B cell (primary cell): ENCODE measurements at places on chromosomes 13 and 19. TPM values are rescaled to one million over a fixed set of nuclear protein-coding genes. Genes with fewer than 3 reads are reported as not detected.

DNA sequence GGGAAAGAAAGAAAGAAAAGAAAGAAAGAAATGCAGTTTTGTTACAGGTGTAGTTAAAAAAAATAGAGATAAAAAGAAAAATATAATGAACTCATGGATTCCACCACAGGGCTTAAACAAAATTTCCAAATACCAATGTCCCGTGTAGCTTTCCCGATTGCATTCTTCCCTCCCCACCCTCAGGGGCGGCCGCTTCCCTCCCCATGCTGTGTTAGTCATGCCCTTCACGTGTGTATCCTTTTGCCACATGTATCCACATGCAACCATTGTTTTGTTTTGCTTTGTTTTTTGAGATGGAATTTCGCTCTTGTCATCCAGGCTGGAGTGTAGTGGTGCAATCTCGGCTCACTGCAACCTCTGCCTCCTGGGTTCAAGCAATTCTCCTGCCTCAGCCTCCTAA is 3.6 kb upstream of the KMT5C start:
- H3K27me3 ChIP-seq = peaks cover 29% of the 10 kb centered on the region
- peaks cover 22% of the 10 kb centered on the region for H3K4me1 ChIP-seq
- no peak overlapping the region for H3K27ac ChIP-seq
- H3K36me3 ChIP-seq = no peaks in the 10 kb centered on the region
- no peak overlapping the region for H3K4me3 ChIP-seq

- no peaks in the 10 kb centered on the region for H3K36me3 ChIP-seq
- no peak for DNase-seq
- H3K27me3 ChIP-seq = no peaks in the 10 kb centered on the region
- H3K27ac ChIP-seq = no peak overlapping the region
- no peak overlapping the region for H3K4me3 ChIP-seq
- H3K4me1 ChIP-seq = no peaks in the 10 kb centered on the region
These were observed 74.3 kb upstream of the FAM216B start for GRCh38 chr13:42707048-42707447.

GRCh38 chr13:35886332-35887114 is 244.7 kb downstream of the DCLK1 start:
- no peak overlapping the region for H3K27ac ChIP-seq
- no peaks in the 10 kb centered on the region for H3K4me1 ChIP-seq

- no peak for DNase-seq
- H3K36me3 ChIP-seq = no peaks in the 10 kb centered on the region
- H3K27me3 ChIP-seq = no peaks in the 10 kb centered on the region
- no peak overlapping the region for H3K27ac ChIP-seq
These were observed 778.7 kb downstream of the OLFM4 start for GRCh38 chr13:53807251-53807834.

- H3K36me3 ChIP-seq = no peaks in the 10 kb centered on the region
- no peak overlapping the region for H3K27ac ChIP-seq
- no peak overlapping the region for H3K4me3 ChIP-seq
- H3K27me3 ChIP-seq = no peaks in the 10 kb centered on the region
- H3K4me1 ChIP-seq = no peaks in the 10 kb centered on the region
- no peak for DNase-seq
These were observed 319.0 kb upstream of the PCDH20 start for GRCh38 chr13:61734683-61735082.

GRCh38 chr19:18421371-18421959 is 2.3 kb downstream of the SSBP4 start:
- H3K36me3 ChIP-seq = no peaks in the 10 kb centered on the region
- peaks cover 48% of the 10 kb centered on the region for H3K4me1 ChIP-seq
- H3K27me3 ChIP-seq = no peaks in the 10 kb centered on the region
- H3K4me3 ChIP-seq = no peak overlapping the region

GRCh38 chr19:19554074-19555023 is 16.3 kb downstream of the CILP2 start:
- no peaks in the 10 kb centered on the region for H3K27me3 ChIP-seq
- no peak overlapping the region for H3K27ac ChIP-seq
- no peaks in the 10 kb centered on the region for H3K36me3 ChIP-seq
- H3K4me1 ChIP-seq = no peaks in the 10 kb centered on the region
- no peak overlapping the region for H3K4me3 ChIP-seq

DNA sequence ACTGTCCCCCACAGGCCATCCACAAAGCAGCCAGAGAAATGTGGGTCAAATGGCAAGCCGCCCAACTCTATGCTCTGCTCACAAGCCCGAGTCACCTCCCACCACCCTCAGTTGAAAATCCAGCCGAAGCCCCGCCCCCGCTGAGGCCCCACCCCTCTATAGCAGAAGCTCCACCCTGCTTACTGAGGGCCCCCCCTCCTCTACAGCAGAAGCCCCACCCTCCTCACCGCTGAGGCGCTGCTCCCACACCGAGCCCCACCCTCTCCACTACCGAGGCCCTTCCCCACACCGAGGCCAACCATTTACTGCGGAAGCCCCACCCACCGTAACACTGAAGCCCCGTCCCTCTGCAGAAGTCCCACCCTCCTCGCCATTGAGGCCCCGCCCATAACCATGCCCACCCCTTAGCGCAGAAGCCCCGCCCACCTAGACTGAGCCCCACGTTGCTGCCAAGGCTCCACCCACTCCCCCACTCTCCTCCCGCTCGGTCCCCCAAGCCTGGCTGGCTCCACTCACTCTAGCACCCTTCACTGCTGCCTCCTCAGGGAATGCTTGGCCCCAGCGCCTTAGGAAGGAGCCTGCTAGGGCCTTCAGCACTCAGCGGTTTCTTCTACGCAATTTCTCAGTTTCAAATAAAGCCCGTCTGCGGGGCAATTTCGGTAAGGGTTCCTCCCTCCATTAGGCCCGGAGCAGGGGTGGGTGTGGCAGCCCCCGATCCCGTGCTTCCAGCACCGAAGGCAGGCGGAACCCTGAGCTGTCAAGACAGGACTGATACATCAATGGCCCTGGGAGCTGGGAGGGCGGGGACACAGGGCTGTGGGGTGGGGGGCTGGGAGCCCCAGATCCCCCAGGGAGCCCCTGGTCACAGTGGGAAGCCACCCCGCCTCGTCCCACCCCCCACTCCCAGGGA is 9.0 kb upstream of the MYDGF start:
- no peak overlapping the region for H3K4me3 ChIP-seq
- no peaks in the 10 kb centered on the region for H3K27me3 ChIP-seq
- H3K27ac ChIP-seq = no peak overlapping the region

DNA sequence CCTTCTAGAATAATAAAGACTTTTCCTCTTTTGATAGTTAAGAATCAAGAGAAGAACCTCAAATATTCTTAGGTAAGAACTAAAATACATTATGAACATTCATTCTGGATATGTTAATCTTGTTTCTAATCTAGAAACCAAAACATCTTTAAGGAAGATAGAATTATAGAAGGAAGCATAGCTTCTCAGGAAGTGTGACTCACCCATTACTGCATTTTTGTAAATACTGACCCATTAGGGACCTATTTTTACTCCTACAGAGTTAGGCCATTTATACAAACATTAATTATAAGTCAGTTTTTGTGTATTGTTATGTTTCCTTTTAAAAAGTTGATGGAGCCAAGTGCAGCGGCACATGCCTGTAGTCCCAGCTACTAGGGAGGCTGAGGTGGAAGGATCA is 147.1 kb downstream of the NUFIP1 start:
- H3K4me3 ChIP-seq = no peak overlapping the region
- H3K27me3 ChIP-seq = no peaks in the 10 kb centered on the region
- H3K27ac ChIP-seq = no peak overlapping the region
- no peak for DNase-seq

DNA sequence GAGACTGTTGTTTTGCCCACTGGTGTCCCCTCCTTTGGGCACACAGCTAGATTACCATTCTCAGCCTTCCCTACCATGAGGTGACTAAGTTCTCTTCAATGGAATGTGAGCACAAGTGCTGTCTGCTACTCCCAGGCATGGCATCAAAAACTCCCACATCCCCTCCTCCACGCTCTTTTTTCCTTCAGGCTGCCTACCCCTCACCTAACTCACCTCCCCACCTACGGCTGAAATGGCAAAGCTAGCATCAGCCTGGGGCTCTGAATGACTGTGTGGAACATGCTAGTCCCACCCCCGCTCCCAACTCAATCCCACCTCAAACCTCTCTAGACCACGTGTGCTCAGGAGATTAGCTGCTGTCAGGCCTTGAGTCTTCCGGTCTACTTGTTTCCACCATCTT is 512.2 kb downstream of the DIAPH3 start:
- DNase-seq = no peak
- H3K4me3 ChIP-seq = no peak overlapping the region
- no peaks in the 10 kb centered on the region for H3K36me3 ChIP-seq
- H3K27me3 ChIP-seq = no peaks in the 10 kb centered on the region
- no peaks in the 10 kb centered on the region for H3K4me1 ChIP-seq

DNA sequence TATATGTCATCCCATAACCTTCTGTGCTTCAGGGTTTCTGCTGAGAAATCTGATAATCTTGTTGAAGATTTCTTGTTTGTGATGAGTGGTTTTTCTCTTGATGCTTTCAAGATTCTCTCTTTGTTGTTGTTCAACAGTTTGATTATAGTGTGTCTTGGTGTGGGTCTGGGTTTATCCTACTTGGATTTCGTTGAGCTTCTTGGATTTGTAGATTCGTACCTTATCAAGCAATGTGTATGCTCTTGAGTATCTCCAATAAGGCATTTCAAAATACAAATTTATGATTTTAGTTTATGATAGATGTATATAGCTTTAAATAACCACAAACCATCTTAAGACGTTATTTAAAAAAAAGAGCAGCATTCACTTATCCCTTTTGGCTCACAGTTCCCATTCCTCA is 57.5 kb downstream of the URI1 start:
- H3K36me3 ChIP-seq = peaks cover 20% of the 10 kb centered on the region
- no peak overlapping the region for H3K4me3 ChIP-seq
- no peak for DNase-seq
- no peaks in the 10 kb centered on the region for H3K4me1 ChIP-seq
- H3K27me3 ChIP-seq = no peaks in the 10 kb centered on the region

GRCh38 chr13:37109051-37109678 is 3.7 kb upstream of the CSNK1A1L start:
- no peak overlapping the region for H3K4me3 ChIP-seq
- H3K27me3 ChIP-seq = no peaks in the 10 kb centered on the region
- H3K36me3 ChIP-seq = no peaks in the 10 kb centered on the region
- no peak overlapping the region for H3K27ac ChIP-seq
- no peaks in the 10 kb centered on the region for H3K4me1 ChIP-seq

DNA sequence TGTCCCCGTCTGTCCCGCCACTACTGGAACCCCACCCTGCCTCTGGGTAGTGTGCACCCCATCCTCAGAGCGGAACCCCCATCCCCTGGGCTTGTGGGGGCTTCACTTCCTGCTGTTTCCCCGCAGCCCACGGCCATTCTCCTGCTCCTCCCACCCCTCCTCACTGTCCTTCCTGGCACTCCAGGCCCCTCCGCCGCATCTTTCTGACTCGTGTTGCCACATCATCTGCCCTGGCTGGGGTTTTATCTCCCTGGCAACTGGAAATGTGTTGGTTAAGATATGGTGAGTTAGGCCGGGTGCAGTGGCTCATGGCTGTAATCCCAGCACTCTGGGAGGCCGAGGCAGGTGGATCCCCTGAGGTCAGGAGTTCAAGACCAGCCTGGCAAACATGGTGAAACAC is 37.3 kb downstream of the KDM4B start:
- no peak overlapping the region for H3K27ac ChIP-seq
- no peaks in the 10 kb centered on the region for H3K27me3 ChIP-seq
- DNase-seq = no peak
- no peaks in the 10 kb centered on the region for H3K4me1 ChIP-seq
- H3K36me3 ChIP-seq = no peaks in the 10 kb centered on the region

- no peak for DNase-seq
- H3K36me3 ChIP-seq = no peaks in the 10 kb centered on the region
- no peak overlapping the region for H3K4me3 ChIP-seq
- no peak overlapping the region for H3K27ac ChIP-seq
- no peaks in the 10 kb centered on the region for H3K27me3 ChIP-seq
These were observed 69.2 kb downstream of the ZNF429 start for GRCh38 chr19:21574607-21575006.

GRCh38 chr13:23865026-23865425 is 24.2 kb downstream of the MIPEP start:
- DNase-seq = no peak
- H3K36me3 ChIP-seq = peaks cover 2% of the 10 kb centered on the region
- peaks cover 5% of the 10 kb centered on the region for H3K4me1 ChIP-seq
- no peak overlapping the region for H3K4me3 ChIP-seq

GRCh38 chr19:32878988-32879387 is 9.4 kb upstream of the SLC7A9 start:
- DNase-seq = no peak
- no peaks in the 10 kb centered on the region for H3K27me3 ChIP-seq
- H3K4me3 ChIP-seq = no peak overlapping the region
- H3K4me1 ChIP-seq = no peaks in the 10 kb centered on the region
- no peak overlapping the region for H3K27ac ChIP-seq

GRCh38 chr13:21826214-21827015 is 155.5 kb downstream of the FGF9 start:
- H3K27me3 ChIP-seq = no peaks in the 10 kb centered on the region
- H3K36me3 ChIP-seq = no peaks in the 10 kb centered on the region
- no peak overlapping the region for H3K4me3 ChIP-seq
- no peak overlapping the region for H3K27ac ChIP-seq

DNA sequence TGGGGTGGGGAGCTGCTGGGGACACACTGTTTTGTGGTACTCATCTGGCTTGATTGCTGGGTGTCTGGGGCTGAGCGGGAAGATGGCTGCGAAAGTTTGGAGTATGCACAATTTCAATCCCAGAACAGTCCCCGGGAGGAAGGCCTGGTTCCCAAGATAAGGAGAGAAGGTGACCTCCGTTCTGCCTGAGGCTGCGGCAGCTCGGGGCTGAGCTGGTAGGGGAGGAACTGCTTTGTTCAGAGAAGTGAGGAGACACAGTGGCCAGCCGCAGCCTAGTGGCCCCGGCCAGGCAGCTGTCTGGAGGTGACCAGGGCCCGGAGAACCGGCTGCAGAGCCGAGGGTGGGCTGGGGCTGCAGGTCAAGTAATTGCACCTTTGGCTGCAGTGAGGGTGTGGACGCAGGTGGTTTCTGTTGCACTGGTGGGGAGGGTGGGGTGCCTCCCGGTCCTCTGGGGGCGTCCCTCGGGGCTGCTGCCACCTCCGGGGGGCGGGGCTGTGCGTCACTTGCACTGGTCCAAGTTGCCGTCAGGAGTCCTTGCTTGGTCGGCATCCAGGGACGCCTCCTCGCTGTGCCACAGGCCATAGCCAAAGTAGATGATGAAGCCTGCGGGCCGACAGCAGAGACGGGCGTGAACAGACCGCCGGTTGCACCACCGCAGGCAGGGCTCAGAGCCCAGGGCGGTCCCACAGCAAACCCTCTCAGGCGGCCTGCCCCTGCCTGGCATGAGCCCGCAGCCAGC is 81.3 kb downstream of the SLC7A1 start:
- no peak overlapping the region for H3K27ac ChIP-seq
- H3K27me3 ChIP-seq = no peaks in the 10 kb centered on the region
- no peak overlapping the region for H3K4me3 ChIP-seq
- no peak for DNase-seq
- H3K36me3 ChIP-seq = peaks cover 44% of the 10 kb centered on the region

Gene LGALS14
- not detected in 2 replicates for polyA plus RNA-seq

Gene RFX1
- polyA plus RNA-seq = 9.2 and 10.9 TPM in 2 replicates

Gene LILRA1
- polyA plus RNA-seq = 0.71 and 1.5 TPM in 2 replicates

Gene KCNN4
- polyA plus RNA-seq = 112 and 267 TPM in 2 replicates

Gene ZNF610
- 1.5 and 1.6 TPM in 2 replicates for polyA plus RNA-seq

Gene ITPKC
- polyA plus RNA-seq = 6.7 and 8.7 TPM in 2 replicates

Gene STAP2
- 0.33 and 0.72 TPM in 2 replicates for polyA plus RNA-seq

Gene C19orf81
- 0.37 TPM in 1 of 2 replicates, not detected in the other for polyA plus RNA-seq

Gene GPC5
- 0.30 TPM in 1 of 2 replicates, not detected in the other for polyA plus RNA-seq

Gene CPB2
- polyA plus RNA-seq = not detected in 2 replicates

Gene ARHGAP45
- polyA plus RNA-seq = 488 and 579 TPM in 2 replicates

Gene DOCK6
- polyA plus RNA-seq = 3.0 and 5.3 TPM in 2 replicates
